ENCODE measurements at places on chromosomes 11 and 22.

DNA sequence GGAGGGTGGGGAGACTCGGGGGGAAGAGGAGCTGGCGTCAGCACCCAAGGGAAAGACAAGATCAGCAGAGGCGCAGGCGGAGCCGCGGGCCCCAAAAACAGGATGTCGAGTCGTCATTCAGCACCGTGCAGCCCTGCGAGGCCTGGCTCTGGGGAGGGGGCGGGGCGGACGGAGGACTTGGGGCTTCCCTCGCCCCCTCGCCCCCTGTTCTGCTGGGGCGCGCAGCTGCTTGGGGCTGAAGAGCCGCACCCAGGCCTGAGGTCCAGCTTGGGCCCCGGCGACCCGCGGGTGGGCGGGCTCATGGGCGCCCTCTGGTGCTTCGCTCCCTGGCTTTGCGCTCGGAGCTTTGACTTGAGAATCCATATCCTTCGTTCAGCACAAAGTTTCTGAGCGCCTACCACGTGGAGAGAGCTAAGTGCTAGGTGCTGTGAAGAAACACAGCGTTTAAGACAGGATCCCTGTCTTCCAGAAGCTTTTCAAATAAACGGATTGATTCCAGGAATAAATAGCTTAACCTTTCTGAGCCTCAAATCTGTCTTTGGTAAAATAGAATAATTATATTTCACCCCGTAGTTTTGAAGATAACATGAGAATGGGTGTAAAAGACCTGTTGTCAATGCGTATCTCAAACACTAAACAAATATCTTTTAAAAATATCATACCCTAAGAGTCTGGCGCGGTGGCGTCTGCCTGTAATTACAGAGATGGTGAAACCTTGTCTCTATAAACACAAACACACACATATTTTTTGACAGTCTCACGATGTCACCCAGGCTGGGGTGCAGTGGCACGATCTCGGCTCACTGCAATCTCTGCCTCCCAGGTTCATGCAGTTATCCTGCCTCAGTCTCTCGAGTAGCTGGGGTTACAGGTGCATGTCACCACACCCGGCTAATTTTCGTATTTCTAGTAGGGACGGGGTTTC, 929 bp upstream of the RHOG start:
- DNase-seq, result peak; percentile 83

DNA sequence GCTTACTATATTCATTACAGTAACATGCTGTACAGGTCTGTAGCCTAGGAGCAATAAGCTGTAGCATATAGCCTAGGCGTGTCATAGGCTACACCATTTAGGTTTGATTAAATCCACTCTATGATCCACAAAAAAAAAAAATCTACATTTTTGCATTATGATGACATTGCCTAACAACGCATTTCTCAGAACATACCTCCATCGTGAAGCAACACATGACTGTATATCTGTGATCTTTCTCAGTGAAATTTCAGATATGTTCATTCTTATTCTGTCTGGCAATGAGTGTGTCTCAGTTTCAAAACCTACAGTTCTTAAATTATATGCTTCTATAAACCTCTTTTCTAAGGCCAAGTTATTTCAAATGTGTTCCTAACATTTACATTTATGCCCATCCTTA, 140.3 kb downstream of the CADM1 start:
- no peak for DNase-seq

GRCh38 chr22:21068681-21069276, 23.0 kb downstream of the LRRC74B start:
- no peak for DNase-seq

DNA sequence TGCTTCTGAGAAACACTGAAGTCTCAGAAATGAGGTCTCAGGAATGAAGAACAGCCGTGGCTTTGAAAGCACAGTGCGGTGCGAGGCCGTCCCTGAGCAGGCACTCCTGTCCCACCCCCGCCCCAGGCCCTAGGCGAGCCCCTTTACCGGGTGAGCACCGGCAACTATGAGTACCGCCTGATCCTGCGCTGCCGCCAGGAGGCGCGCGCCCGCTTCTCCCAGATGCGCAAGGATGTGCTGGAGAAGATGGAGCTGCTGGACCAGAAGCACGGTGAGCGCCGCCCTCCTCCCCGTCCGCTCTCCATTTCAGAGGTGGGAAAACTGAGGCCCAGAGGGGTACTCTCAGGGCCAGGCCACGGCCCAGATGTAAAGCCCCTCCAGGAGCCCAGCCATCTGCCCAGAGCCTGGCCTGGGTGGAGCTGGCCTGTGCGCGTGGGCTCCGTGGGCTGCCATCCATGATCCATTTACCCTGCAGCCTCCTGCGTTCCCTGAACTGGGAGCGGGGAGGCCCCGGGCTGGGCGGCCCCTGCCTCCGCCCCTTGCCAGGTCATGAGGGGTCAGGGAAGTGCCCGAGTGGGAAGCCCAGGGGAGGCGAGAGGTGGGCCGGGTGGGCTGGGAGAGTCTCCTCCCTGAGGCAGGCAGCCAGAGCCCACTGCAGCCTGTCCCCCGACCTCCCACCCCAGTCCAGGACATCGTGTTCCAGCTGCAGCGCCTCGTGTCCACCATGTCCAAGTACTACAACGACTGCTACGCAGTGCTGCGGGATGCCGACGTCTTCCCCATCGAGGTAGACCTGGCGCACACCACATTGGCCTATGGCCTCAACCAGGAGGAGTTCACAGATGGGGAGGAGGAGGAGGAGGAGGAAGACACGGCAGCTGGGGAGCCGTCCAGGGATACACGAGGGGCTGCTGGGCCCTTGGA, 9.5 kb downstream of the SLC16A8 start:
- no peak for DNase-seq

DNA sequence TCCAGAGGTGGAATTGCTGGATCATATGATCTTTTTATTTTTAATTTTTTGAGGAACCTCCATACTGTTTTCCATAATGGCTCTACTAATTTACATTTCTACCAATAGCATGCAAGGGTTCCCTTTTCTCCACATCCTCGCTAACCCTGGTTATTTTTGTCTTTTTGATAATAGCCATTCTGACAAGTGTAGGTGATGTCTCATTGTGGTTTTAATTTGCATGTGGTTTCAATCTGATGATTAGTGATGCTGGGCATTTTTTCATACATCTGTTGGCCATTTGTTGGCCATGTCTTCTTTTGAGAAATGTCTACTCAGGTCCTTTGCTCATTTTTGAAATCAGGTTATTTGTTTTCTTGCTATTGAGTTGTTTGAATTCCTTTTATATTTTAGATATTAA, 15.4 kb upstream of the OR4D5 start:
- no peak for DNase-seq

- no peak for DNase-seq
These were observed 11.9 kb downstream of the CELF1 start for GRCh38 chr11:47541070-47541469.

GRCh38 chr22:35043934-35044319, 22.0 kb upstream of the ISX start:
- DNase-seq, result no peak

DNA sequence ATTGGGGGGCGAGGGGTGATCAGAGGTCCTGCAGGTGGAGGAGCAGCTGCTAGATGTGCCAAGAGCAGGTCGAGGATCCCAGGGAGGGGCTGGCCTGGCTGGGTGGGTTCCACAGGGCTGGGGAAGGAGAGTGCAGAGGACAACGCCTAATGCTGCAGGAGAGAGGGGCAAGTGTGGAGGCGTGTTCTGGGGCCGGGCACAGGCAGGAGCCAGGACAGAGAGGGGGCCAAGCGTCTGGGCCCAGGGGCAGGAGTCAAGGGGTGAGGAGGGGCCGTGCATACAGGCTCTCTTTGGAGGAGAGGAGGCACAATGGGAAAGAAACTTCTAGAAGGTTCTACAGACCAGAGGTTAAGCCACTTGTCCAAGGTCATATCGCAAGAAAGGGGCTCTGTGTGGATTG, 26.7 kb upstream of the FGF19 start:
- DNase-seq, result no peak

DNA sequence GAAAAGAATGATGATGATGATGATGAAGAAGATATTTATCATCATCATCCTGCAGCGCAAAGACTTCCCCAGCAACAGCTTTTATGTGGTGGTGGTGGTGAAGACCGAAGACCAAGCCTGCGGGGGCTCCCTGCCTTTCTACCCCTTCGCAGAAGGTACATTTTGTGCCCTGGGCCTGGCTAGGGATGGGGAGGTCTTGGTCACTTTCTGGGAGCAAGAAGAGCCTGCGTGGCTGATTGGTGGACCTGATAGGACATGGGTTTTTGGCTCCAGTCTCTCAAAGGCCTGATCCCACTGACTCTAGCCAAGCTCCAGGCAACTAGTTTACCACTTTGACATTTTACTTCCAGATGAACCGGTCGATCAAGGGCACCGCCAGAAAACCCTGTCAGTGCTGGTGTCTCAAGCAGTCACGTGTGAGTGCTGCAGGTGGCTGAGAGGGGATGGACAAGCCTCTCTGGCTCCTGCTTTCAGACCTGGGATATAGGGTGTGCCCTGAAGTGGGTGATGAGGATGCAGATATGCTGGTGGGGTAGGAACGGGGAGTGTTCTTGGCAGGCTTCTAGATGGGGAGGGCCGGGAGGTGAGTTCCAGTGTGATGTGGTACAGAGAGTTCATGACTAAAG, 5.3 kb downstream of the SIDT2 start:
- DNase-seq, result no peak

DNA sequence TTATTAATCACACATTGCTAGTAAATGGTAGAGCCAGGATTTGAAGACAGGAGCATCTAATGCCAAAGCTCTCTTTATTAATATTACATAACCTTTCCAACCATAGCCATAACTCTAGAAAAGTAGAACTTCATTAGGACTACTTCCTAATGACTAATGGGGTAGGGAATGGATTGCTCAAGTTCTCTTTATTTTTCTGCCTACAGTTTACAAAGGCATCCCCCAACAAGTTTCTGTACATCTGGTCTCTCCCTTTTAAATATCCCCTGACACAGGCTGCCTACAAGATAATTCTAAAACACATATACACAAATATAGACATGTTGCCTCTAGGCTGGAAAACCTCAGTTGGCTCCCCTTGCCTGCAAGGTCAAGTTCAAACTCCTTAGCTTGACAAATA, 534.9 kb downstream of the SOX6 start:
- no peak for DNase-seq

DNA sequence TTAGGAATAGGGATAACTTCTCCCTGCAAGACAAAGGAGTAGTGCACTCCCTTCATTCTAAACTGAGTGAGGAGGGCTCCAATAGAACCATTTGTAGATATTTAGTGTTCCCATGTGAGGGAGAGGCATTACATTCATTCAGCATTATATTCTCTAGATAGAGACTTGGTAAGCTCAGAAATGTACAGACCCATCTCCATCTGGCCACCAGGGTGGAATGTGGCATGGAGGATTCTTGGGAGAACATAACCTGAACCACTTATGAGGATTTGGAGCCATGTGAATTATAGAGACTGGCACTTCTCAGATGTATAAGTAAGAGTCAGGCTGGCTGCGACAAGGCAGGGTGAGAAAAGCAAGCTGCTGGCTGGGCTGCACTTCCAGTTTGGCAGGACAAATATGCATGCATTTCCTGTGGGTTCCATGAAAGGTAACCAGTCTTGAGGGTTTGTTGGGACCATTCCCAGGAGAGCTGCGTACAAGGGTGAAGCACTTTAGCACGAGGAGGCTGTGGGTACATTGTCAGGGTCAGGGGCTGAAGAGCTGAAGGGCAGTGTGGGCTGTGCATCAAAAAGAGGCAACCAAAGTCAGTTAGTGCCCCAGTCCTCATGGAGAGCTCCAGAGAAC, 9.2 kb downstream of the RRP8 start:
- no peak for DNase-seq

DNA sequence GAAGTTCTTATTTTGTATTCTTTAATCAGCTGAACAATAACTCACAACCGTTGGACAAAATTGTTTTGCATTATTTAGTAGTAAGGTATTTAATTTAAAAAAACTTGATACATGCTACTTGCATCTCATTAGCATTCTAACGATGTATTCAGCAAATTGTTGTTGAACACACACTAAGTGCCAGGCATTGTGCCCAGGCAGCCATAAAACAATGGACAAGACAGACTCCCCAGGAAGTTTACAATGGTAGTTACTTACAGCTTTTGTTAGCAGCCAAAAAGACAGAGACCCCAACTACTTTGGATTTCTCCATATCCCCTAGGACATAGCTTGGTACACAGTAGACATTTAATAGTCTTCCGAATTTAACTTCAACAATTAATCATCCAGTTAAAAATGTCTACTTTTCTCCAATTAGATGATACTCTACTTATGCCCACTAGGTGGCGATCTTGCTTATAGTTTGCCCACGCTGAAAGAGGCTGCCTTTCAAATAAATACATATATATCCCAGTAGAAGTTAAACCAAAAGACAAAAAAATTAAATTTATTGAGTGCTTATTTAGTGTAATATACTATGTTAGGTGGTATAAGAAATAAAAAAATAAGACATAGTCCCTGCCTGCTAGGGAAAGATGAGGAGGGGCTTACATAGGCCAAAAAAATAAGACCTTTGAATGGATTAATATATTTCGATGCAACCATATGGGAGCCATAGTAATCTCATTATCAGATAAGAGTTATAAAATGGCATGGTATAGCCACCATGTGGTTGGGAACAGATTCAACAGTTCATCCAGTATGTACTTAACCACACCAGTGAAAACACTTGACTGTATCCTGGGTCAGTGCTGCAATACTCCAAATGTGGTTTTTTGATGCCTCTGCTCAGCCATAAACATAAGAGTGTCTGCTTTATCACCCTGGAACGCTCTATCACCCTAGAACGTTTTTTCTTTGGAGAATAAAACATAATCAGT, 2.0 kb upstream of the FJX1 start:
- DNase-seq, result peak; percentile 74

GRCh38 chr22:22706253-22706915, 62.0 kb downstream of the GGTLC2 start:
- DNase-seq, result no peak

GRCh38 chr11:34792814-34793258, 123.3 kb downstream of the APIP start:
- DNase-seq, result no peak

- no peak for DNase-seq
These were observed 50.4 kb upstream of the CD82 start for GRCh38 chr11:44515048-44515447.

- no peak for DNase-seq
These were observed 2.4 kb downstream of the ASPHD2 start for GRCh38 chr22:26431261-26431995.

GRCh38 chr11:31199378-31199777, 170.2 kb downstream of the DCDC1 start:
- no peak for DNase-seq

- no peak for DNase-seq
These were observed 220.7 kb upstream of the BLID start for GRCh38 chr11:122336706-122337105.

GRCh38 chr22:39177791-39178190, 25.3 kb upstream of the CBX7 start:
- DNase-seq, result no peak

GRCh38 chr22:38230916-38231315, 29.1 kb downstream of the MAFF start:
- DNase-seq, result no peak

- no peak for DNase-seq
These were observed 1530.4 kb downstream of the BRD1 start for GRCh38 chr22:48297296-48297695.

DNA sequence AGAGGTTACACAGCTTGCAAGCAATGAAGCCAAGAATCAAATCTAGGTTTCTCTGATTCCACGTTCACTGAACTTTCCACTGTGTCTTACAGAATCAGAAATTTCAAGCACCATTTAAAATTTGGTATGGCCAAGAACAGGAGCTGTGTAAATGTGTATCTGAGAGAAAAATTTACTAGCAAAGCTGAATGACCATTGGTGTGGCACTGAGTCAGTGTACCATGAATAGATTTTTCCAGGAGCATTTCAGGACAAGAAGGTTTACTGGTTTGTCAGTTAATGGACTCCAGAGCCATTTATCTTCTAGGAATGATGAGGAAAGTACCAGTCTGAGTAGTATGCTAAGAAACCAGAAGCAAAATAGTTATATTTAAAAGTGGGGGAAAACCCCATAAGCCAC, 269.4 kb upstream of the FAT3 start:
- no peak for DNase-seq
